Thoracic aorta (tissue), 2 donors: ENCODE measurements at places on chromosomes 5 and 9.
A peak's percentile ranks its signal among the peaks of the same experiment; 100 is the strongest.

DNA sequence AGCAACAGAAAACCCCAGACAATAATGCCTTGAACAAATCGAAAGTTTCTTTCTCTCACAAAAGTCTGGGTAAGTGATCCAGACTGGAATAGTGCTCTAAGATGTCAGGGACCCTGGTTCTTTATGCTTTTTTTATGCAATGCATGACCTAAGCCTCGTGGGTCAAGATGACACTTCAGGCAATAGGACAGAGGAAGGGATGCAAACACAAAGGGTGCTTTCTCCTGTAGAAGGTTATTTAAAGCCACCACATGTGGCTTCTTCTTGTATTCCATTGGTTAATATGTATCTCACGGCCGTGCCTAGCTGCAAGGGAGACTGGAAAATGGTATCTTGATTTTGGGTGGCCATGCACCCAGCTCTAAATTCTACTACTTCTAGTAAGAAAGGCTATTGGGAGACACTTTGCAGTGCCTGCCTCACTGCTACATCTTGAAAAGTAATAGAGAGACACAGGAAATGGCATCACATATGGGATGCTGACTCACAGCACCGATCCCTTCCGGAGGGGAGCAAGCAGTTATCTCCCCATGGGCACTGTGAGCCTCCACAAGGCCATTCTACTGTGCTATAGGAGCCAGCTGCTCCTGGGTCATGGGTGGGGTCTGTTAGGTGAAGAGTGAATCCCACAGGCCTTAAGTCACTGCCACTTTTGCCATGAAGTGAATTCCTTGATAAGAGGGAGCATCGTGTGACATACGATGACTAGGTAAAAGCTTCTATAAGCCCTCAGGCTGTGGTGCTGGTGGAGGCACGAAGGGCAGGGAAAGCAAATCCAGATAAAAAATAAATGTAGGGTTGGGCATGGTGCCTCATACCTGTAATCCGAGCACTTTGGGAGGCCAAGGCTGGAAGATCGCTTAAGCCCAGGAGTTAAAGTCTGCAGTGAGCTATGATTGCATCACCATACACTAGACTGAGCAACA is 32.5 kb upstream of the RAB14 start:
- no peak for DNase-seq

DNA sequence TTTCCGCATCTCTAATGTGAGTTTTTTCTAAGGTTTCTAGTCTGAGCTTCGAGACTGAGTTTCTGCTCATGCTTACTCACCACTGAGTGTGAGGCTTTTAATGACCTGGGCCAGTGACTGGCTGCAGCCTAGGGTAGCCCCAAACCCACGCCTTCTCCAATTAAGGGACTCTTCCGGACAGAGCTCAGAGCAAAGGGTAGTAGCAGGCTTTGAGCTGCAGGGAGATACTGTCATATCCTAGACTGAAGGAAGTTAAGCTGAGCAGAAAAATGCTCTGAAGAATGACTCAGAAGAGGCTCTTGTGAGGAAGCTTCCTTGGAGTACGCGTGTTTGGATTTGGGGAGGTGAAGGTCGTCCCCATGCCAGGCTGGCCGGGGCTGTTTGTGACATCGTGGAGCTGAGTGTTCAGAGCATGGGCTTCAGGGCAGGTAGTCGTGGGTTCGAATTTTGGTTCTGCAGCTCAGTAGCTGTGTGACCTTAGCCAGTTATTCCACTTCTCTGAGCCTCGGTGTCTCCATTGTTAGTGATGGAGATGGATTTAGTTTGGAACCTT is 3.5 kb downstream of the USP20 start:
- DNase-seq = no peak

DNA sequence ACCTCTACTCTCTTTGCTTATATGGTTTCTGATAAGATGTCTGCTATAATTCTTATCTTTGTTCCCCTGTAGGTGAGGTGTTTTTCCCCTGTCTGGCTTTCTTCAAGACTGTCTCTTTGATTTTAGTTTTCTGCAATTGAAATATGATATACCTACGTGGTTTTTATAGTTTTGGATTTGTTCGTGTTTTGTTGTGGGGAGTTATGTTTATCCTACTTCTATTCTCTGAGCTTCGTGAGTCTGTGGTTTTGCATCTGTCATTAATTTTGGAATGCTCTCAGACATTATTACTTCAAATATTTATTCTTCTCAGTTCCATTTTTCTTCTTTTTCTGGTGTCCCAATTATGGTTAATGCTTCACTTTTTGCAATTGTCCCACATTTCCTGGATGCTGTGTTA is 521.3 kb downstream of the KCTD16 start:
- no peak for DNase-seq

- DNase-seq = no peak
Observed at GRCh38 chr5:127027539-127027938, 2.8 kb downstream of the MARCHF3 start.

DNA sequence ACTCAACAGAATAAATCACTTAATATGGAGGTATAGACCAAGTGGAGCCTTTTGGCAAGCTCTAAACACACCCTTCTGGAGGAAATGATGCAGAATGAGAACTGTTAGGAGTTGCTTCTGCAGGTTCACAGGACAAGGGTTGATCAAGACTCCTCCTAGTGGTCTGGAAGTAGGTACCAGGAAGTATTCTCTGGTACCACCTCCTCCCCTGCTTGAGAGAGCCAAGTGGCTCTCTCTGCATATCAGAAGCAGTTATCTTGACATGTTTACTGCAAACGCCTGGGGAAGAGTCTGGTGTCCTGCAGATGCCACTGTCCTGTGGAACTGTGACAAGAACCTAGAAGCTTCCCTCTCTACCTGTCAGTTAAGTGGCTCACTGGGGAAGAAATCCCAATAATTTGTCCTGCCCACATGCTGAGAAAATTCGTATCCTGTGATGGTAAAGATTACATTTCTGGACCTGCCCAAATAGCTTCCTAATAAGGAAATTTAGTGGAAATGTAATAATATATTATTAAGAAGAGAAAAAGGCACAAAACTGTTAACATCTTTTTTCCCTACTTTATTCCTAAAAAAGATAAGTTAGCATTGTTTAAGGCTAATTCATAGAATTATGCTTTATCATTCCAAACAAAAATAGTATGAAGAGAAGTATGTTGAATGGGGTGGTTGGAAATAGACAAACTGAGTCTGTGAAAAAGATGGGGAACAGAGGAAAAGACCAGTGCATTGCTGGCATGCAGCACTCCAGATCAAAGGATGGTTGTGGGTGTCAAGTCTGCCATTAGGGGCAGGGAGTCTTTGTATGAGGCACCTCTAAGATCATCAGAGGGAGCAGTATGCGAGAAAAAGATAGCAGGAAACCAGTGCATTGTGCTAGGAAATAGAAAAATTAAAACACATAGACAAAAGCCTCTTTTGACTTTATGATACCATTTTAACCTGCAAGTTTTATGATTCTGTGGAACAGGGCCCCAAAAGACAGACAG is 118.8 kb downstream of the CDC42SE2 start:
- no peak for DNase-seq

DNA sequence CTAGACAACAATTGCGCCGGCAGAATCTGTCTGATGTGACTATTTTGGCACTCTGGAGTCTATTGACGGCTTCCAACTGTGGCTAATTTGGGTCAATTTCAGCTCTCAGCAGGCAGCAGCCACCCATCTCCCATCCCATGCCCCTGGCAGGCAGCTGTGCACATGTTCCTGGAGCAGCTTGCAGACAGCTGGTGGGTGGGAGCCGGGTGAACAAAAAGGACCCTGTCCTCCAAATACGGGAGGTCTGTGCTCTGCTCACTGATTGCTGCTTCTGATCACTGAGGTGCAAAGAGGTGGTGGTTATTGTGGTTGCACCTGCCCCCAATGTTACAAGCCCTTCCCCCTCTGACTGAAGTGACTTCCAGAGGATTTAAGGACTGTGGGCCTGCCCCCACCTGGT is 45.0 kb upstream of the N4BP3 start:
- DNase-seq = no peak

GRCh38 chr9:12658531-12659209 is 34.5 kb upstream of the TYRP1 start:
- DNase-seq = no peak

- DNase-seq = no peak
Observed at GRCh38 chr5:73338256-73339050, 110.1 kb downstream of the FOXD1 start.

DNA sequence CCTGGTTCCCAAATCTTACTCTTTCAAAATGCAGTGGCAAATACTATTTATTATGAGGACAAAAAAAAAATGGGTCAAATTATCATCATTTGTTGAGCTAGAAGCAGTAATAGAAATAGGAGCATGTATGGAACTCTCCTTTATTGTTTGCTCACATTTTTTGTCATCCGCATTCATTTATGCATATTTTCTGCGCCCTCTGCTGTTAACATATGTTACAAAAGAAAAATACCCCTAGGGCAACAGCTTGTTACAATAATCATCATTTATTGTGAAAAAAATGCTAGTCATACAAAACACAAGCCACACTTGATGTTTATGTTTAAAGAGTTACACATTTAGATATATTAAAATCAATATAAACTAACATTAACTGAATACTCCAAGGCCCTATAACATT is 328.2 kb downstream of the TUSC1 start:
- DNase-seq = no peak

DNA sequence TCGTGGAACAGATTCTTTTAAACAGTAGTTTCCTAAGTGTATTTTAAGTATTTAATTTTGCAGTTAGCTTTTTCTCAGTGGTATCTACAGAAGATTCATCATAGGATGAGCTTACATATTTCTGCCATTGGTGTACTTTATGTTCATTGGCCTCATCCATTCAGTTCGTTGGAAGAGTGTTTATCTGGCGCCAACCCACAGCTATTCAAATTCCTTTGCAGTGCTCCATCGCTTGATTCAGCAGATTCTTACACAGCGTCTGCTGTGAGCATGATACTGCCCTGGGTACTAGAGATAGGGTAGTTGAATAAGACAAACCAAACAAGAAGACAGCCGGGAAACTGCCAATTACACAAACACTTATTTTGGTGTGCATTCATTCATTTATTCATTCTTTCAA is 55.1 kb downstream of the NUP214 start:
- no peak for DNase-seq

DNA sequence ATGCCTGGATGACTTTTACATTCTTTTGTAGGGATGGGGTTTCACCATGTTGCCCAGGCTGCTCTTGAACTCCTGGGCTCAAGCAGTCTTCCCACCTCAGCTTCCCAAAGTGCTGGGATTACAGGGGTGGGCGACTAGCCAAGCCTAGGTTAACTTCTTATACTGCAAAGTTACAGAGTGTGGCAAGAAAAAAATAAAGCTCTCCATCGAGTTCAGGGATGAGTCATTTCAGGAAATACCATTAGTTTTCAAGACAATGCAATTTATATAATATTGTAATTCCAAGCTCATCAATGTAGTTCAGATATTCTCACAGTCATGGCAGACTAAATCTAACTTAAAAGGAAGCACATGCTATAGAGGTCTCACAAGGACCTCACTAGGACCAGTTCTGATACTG is 11.5 kb upstream of the ABO start:
- DNase-seq = no peak

- DNase-seq = no peak
Observed at GRCh38 chr5:15013654-15014463, 142.3 kb upstream of the ANKH start.

DNA sequence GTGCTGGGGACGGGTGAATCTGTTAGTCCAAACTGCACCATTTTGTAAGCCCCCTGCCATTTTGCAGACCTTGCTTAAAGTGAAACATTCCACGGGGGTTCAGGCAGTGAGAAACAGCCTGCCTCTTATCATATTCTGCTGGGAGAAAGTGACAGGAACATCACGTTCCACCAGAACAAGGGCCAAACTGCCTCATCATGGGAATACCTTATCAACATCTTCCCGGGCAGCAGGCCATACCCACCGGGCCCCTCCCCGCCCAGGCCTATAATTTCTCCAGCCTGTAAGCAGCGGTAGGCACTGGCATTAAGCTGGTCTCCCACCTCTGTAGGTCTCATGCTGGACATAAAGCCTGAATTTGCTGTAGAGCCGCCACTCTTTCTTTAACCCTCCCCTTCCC is 1.5 kb upstream of the CFAP77 start:
- no peak for DNase-seq

DNA sequence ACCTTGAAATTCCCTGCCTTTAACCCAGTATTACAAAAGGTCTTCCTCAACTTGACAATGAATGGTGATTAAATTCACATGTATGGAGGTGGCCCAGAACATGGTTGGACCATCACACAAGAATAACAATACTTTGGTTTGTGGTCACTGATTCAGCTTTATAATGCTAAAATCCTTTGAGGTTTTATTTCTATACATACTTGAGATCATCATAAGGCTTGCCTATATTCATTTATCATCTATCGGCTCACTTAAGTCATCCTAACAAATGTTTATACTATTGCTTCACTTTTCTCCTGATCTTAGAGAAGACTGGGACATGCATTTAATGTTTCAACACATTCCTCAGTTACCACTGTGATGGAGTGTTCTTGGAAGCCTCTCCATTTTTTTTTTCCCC is 191.3 kb downstream of the DMAC1 start:
- no peak for DNase-seq

- no peak for DNase-seq
Observed at GRCh38 chr9:26500471-26500870, 392.1 kb downstream of the CAAP1 start.

GRCh38 chr9:134637241-134637640 is 4.4 kb upstream of the COL5A1 start:
- no peak for DNase-seq

DNA sequence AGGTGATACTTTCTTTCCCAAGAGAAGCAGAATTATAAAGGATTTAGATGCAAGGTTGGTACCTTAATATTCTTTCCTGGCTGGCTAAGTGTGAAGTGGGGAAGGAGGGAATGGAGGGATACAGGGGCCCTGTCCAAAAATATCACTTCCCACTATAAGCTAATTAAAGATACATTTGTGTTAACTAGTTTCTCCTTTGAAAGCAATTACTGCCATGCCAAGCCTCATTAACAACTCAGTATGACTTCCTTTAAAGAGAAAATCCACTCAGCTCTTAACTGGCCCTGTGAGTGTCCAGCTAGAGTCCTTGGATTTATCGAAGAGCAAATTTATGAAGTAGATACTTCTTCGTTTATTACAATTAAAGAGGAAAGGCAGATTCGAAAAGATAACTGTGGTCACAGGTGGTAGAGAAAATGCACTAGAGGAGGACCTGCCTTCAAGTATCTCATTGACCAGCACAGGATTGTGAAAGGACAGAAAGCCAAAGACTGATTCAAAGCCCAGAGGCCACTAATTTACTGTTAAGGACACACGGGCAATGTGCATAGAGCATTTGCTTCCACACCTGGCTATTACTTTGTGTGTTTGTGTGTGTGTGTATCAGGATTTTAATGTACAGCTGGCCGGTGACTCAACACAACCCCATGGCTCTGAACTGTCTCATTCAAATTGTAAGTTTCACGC is 11.2 kb upstream of the GLDC start:
- DNase-seq = no peak

- peak; percentile 36 for DNase-seq
Observed at GRCh38 chr5:111530298-111530740, 18.0 kb upstream of the STARD4 start.

- DNase-seq = no peak
Observed at GRCh38 chr9:84031534-84031933, 50.9 kb downstream of the RMI1 start.
